ENCODE measurements at places on chromosomes 4 and X.

DNA sequence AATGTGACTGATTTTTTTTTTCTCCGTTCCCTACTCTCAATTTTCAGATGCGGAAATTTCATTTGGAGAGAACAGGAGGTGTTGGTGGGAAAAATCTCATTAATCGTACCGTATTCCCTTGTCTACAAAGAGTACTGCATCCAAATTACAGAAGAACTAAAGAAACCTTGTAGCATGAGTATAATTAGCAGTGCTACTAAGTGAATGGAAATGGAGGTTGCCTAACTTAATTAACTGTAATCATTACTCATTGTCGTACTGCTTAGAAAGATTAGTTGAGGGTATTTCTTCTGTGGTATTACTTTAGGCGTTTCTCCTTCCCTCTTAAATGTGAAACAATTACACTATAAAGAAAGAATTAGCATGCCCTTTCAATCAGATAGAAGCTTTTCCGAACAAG lies 81.7 kb downstream of the DMD start:
- no peak for DNase-seq

GRCh38 chr4:145589916-145590702 lies 29.1 kb upstream of the MMAA start:
- no peak for DNase-seq

DNA sequence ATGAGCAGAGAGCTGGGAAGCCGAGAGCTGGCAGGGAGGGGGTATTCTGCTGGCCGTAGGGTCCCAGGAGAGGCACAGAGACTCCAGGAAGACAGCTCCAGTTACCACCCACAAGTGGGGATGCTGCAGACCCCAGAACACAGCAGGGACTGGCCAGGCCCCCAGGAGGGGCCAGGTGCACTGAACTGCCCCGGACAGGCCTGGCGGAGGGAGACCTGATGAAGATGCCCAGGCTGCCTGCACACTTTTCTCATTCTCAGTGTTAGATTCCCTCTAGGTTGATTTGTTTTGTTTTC lies 110.8 kb downstream of the CPZ start:
- no peak for DNase-seq

- DNase-seq: no peak
Measured at GRCh38 chr4:4763822-4764557, 95.5 kb upstream of the MSX1 start.

DNA sequence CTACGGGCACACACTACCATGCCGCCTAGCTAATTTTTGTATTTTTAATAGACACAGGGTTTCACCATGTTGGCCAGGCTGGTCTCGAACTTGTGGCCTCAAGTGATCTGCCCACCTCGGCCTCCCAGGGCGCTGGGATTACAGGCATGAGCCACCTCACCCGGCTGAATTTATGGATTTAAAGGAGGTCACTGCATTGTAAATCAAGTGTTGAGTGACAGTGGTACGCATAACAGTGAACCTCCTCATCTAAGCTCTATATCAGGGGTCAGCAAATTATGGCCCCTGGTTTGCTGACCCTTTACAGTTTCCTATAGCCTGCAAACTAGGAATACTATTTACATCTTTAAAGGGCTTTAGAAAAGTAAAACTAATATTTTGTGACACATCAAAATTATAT lies 2.6 kb upstream of the UXT start:
- peak; percentile 34 for DNase-seq

- DNase-seq: no peak
Measured at GRCh38 chr4:113524505-113525186, 236.9 kb downstream of the CAMK2D start.

GRCh38 chr4:62881901-62882300 lies 1527.3 kb downstream of the TECRL start:
- DNase-seq: no peak

DNA sequence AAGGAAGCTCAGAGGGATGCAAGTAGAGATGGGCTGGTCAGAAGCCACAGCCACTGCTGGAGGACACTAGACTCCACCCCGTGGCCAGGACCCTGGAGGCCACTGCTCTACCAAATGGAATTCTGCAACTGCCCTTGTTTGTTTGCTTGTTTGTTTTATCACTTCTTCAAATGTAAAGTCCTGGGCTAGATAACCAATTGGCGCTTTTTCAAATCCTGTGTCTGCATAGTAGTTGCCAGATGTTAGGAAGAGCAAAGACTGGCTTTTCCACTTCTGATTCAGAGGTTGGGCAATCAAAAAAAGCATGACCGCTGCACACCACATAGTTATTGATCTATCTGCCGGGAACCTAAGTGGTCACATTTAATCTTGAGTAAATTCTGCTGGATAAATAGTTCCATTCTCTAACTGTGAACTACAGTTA lies 255.2 kb upstream of the SFRP2 start:
- DNase-seq: no peak

DNA sequence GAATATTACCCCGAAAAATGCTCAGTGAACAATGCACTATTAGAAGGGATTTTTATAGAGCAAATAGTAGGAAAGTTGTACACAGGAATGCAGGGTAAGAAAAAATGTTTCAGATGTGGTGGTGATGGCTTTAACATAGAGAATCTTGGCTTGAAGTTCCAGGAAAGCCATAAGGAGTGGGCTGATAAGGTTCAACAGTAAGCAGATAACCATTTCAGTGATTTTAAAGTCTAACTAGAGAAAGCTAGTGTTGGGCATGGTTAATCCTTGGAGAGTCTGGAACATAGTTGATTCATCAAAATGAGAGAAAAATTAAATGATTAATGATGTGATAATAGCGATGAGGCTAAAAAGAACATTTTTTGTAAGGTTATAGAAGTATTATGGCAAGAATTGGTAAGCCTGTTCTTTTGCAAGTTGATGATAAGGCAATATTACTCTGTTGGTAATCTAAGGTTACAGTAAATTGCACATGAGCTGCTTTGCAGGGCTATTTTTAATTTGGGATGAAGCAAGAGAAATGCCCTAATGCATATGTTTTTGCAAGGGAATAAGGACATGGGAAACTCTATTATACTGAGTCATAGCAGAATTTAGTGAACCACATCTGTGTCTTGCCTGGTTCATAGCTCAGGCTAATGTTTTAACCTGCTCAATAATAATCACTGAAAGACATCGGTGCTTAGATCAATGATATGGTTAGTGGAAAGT lies 44.3 kb downstream of the GALNTL6 start:
- no peak for DNase-seq

GRCh38 chr4:169334335-169334734 lies 63.6 kb upstream of the SH3RF1 start:
- no peak for DNase-seq

- no peak for DNase-seq
Measured at GRCh38 chr4:66974665-66975064, 570.6 kb downstream of the CENPC start.

GRCh38 chr4:57320849-57321248 lies 210.7 kb upstream of the IGFBP7 start:
- DNase-seq: no peak

DNA sequence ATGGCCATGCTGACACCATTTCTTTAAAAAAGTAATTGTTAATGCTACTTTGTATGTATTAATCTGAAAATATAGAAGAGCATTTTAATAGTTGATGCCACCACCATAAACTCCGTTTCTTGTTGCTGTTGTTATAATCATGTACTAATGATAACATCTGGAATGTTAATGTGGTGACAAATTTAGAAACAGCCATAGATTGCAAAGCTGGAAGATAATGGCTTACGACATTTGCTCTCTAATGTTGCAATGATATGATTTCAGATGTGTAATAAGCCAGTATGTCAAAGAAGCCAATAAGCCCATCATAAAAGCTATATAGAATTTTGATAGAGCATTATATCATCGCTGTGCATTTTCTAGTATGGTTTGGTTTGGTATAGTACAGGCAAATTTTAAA lies 579.4 kb upstream of the ZFP42 start:
- DNase-seq: no peak

- DNase-seq: no peak
Measured at GRCh38 chr4:98794565-98795205, 134.2 kb downstream of the EIF4E start.

DNA sequence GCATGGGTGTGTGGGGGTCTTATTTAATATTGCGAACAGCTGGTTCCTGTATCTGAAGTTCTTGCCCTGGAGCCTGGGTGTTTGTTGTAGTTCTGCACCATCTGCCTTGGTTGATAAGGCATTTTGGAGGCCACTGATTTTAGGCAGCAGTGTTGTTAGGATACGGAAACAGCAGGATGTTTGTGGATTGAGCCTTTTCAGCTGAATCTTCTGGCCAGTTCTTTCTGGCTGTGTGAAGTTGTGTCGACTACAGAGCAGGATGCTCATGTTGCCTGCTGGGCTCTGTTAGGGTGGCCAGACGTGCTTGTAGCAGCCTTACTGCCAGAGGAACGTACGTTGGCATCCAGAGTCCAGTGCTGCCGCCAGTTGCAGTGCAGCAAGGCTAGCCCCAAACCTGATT lies 134.2 kb downstream of the PTTG2 start:
- DNase-seq: no peak

DNA sequence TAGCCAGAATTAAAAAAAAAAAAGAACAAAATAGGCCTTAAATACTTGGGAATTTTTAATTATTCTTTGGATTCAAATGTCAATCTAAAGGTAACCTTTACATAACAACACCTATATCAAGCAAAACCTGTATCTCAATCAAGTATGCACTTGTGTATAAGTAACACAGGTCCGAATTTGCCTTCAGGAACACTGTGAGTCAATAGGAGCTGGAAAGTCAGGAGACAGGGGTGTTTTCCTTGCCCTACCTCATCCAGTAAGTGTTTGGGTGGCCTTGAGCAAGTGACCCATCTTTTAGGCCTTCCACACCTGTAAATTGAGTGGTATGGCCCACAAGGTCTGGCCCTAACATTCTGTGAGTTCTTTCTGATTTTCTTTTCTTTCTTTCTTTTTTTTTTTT lies 40.8 kb upstream of the VEGFD start:
- DNase-seq: no peak

GRCh38 chr4:118927974-118928373 lies 39.3 kb downstream of the SYNPO2 start:
- DNase-seq: no peak

- no peak for DNase-seq
Measured at GRCh38 chrX:2371026-2371711, 129.6 kb downstream of the DHRSX start.

DNA sequence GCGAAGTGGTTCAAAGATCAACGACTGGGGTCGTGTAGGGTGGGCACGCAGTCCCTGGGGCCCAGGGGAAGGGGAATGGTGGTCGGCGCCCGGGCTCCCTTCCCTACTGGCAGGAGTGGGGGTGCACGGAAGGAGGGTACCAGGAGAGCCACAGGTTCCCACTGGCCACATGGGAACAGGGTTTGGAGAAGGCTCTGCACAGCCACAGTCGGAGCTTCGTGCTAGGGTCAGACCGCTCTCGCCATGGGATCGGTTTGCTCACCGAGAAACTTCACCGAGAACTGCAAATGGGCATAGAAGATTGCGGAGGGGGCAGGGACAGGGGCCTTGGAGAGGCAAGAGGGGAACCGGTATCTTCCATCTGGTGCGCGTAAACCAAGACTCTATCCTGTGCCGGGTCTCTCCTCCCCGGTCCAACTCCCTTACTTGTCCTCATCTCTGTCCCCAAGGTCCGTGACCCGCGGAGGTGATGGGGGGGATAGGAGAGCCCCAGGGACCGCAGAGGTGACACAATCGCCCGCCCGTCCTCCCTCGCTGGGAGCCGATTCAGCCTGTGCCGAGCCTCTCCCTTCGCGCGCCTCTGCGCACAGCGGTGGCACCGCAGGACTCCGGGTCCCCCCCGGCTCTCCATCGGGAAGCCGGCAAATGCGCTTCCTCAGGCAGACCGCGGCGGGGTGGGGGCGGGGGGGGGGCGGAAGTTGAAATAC lies 1.0 kb downstream of the SCD5 start:
- DNase-seq: peak; percentile 85

- DNase-seq: no peak
Measured at GRCh38 chr4:183100827-183101226, 1.8 kb downstream of the WWC2 start.

DNA sequence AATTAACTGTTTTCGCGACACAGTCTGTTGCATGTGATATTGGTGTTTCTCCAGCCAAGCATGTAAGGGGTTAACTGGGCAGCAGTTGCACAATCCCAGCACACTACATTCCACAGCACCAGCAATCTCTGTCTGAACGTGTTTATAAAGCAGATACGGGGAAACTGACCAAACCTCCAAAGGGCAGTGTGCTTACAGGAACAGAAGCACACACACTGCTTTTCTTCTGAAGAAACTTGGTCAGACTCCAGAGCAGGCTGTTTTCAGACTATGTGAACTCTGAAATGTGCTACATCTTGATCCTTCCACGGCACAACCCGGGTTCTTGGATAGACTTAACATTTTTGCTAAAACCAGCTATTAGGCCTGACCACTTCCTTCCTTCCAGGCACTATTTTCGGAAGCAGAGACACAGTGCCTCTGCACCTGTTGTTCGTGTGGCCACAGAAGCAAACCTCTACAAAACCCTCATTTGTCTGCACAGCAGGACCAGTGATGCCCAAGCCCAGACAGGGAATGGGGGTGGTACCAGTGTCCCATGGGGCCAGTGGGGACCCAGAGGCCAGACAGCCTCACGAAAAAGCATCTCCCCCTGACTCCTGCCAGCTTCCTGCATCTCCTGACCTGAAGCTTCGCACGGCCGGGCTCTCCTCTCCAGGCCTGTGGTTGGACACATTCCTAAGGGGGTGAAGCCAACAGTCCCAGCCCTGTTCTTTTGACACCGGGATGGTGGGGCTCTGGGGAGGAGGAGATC lies 90.1 kb downstream of the IRF2 start:
- DNase-seq: no peak

- DNase-seq: no peak
Measured at GRCh38 chr4:177951026-177951425, 508.8 kb upstream of the AGA start.

DNA sequence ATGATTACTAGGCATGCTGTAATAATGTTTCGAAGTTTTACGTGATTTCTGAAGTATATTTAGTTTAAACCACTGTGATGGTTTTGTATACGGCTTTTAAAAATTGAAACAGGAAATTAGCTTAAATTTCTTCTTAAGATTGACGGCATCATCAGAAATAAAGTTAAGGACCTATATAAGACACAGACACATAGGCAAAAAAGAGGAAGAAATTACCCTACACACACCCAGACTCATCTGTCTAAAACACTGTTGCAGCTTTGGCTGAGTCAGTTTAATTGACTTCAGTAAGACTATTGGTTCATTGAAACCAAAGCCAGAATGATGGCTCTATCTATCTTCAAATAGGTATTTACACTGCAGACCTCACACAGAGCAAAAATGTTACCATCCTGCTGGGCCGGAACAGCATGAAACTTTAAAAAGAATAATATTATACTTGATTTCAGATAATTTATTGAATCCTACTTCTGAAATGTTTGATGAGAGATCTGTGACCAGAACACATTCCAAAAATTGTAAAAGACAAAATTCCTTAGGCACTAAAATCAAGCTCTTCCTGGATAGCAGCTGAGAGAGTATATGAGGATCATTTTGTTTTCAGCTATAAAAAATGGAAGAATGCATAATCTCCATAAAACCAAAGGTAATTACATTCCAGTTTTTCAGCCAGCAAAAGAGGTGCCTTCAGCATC lies 4.5 kb downstream of the HHIP start:
- no peak for DNase-seq

- no peak for DNase-seq
Measured at GRCh38 chrX:45063319-45064095, 137.2 kb downstream of the DIPK2B start.

GRCh38 chr4:40427128-40427527 lies 92.0 kb downstream of the CHRNA9 start:
- no peak for DNase-seq

- no peak for DNase-seq
Measured at GRCh38 chr4:40865696-40866095, 115.9 kb downstream of the NSUN7 start.

- no peak for DNase-seq
Measured at GRCh38 chr4:94390804-94391410, 48.3 kb upstream of the HPGDS start.

GRCh38 chr4:144734522-144734921 lies 88.6 kb downstream of the HHIP start:
- no peak for DNase-seq
